Ammon's horn (tissue), 1 donor: ENCODE measurements at places on chromosomes 7 and 10.

DNA sequence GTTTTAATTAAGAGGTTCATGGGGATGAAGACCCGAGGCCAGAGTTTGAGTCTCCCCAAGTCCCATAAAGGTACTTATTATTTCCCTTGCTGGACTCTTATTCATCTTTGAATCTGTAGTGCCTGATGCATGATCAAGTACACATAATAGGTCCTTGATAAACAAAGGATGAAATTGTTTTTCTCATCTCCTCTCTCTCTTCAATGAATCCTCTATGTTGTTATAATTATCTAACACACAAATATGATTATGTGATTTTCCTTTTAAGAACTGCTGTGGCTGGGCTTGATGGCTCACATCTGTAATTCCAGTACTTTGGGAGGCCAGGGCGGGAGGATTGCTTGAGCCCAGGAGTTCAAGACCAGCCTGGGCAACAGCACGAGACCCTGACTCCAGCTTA, 117.7 kb downstream of the BAMBI start:
- no peak for DNase-seq

DNA sequence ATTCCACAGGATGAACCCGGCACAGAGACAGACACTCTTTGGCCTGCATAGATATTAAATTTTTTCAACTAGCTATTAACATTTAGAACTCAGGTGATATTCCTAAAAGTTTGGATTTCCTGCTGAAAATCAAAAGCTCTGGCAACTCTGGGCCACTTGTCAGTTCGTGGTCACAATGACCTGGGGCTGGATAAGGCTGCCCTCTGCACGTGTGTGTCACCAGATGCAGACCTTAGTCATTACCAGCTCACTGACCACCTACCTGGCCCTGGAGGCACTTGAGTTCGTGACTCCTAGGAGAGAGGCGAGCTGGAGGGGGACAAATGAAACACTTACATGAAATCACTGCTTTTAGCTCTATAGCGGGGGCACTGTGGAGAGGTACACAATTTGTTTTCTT, 126.5 kb downstream of the HIPK2 start:
- DNase-seq = no peak

GRCh38 chr7:45106-46090, 147.0 kb upstream of the FAM20C start:
- DNase-seq = no peak

GRCh38 chr7:95780665-95781064, 8.3 kb downstream of the DYNC1I1 start:
- no peak for DNase-seq

GRCh38 chr7:137404660-137405317, 61.3 kb upstream of the PTN start:
- no peak for DNase-seq

DNA sequence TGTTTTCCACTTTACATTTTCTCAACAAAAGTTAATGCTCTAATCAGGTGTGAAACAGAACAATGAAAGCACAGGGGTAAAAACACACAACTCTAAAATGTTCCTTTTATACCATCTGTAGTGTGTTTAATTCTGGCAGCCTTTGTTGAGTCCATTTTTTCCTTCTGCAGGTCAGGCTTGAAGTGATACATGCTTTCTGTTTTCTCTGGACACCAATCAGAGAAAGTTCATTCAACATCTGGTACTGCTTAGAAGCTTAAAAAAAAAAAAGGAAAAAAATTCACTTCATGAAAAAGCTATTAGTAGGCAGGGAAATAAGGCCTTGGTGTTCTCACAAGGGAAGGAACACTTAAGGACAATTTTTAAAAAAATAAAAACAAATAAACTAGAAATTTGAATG, 231.3 kb upstream of the RHOBTB1 start:
- DNase-seq = no peak

DNA sequence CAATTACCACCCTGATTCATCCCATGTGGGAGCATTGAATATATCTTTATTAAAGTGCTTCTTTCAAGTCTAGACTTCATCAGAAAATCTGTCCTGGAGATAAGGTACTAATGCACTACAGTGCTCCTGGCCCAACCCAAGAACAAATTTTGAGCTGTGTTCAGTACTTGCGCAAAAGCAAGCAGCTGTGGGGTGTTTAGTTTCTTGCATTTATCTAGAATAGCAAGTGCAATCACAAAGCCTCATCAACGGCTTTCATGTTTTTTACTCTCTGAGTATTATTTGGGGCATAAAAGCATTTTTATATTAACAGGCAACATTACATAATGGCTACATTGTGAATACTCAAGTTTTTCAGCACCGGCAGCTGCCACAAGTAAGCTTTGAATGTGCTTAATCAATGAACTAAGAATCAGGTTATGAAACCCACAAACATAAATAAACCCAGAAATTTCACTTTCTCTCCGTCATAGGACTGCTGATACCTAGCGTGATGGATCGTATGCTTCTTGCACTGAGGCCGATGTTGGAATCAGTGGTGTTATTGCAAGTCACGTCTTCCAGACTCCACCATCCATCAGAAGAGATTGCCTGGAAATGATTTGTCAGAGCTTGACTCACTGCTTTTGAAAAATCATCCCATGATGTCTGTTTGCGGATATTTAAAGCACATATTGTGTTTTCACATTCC, 113.1 kb downstream of the CTTNBP2 start:
- DNase-seq = peak; percentile 63

GRCh38 chr10:109780997-109781396, 142.3 kb downstream of the XPNPEP1 start:
- DNase-seq = no peak
